H4 (cell line): ENCODE measurements at places on chromosomes 7 and 10.

- peak; percentile 77 for DNase-seq
Measured at GRCh38 chr7:137932881-137933269, 69.0 kb downstream of the CREB3L2 start.

DNA sequence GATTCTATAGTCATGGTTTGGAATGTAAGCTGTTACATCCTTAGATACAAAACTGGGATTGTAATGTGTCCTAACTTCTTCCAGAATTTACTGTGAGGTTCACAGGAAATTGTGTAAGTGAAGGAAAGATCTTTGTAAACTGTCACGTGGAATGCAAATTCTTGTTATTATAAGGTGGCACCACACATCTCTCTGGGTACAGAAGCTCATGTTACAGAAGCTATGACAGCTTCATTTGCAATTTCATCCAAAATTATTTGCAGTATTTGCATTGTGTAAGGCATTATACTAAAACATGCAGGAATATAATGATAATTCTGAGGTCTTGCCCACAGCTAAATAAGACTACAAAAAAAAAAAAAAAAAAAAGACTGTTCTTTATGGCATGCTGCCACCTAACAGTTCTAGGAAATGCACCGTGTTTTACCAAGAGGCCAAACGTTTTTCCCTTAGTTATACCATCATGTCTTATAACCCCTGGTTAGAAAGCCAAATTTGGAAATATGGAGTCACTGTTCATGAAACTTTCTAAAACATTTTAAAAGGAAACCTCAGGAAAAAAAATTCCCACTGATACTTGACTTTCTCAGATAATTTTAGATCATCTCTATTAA lies 17.6 kb downstream of the MINDY3 start:
- peak; percentile 23 for DNase-seq

DNA sequence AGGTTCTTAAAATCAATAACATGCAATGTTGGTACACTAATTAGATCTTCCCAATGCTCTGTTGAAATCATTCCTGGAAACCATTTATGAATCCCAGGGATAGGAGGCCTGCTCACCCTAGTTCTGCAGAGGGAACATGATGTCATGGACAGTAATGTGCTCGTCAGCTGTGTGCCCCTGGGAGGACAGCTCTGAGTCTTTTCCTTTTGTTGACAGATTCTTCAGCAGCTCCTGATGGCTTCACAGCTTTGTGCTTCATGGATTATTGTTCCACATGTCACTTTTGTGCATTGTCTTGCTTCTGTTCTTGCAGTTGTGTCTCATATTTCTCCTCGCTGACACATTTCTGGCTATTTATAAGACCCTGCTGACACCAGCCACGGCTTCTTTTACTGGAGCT lies 367.5 kb downstream of the CCSER2 start:
- no peak for DNase-seq

DNA sequence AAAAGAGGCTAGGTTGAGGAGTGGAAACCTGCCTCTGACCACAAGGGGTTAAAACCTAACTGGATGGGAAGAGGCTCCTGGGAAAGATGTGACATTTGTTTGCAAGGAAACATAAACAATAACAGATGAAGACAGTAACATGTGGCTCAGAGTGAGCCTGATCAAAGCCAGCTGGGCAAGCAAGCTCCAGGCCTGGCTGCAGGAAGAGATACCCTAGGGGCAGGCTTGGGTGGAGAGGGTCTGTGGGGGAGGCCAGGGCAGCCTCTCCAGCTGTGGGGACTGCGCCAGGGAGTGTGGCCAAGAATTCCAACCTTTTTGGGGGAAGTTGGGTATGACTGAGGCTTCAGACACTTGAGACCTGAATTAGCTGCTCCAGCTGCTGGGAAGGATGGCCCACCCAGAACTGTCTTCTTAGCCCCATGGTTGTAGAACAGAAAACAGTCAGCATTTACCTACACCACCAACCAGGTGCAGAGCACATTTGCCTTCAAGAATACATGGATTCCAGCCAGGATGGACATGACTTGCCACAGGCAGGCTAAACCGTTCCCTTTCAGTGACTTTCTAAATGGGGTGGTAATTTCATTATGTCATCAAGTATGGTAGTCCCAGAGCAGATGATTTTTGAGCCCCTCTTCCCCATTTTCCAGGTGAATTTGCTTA lies 10.4 kb upstream of the FAM170B start:
- DNase-seq = no peak

DNA sequence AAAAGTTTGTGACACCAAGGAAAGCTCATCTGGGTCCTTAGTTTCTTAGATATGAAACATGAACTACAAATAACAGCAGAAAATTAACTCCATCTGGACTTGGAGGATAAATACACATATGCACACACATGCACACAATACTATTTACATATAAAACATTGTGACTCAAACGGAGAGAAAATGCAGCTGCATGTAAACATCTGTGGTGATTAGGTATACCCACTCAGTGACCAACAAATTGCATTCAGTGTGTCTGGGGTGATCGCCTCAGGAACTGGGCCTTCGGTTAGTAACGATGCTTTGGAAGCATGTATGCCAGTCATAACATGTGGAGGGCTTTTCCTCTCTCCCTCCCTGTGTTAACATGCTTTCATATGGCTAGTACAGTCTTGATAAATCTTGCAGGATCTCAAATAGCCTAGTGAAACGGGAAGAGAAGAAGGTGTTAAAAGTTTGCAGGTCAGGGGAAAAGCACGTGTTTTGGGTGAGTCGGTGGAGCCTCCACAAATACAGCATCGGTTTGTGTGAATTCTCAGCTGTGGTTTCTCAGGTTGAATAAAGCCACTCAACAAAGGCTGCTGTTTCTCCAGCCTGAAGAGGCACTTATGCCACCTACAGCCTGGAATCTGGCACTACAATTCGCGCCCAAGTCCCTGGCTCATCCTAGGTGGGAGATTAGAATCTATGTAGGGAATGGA lies 8.7 kb upstream of the GLRX3 start:
- DNase-seq = peak; percentile 67

DNA sequence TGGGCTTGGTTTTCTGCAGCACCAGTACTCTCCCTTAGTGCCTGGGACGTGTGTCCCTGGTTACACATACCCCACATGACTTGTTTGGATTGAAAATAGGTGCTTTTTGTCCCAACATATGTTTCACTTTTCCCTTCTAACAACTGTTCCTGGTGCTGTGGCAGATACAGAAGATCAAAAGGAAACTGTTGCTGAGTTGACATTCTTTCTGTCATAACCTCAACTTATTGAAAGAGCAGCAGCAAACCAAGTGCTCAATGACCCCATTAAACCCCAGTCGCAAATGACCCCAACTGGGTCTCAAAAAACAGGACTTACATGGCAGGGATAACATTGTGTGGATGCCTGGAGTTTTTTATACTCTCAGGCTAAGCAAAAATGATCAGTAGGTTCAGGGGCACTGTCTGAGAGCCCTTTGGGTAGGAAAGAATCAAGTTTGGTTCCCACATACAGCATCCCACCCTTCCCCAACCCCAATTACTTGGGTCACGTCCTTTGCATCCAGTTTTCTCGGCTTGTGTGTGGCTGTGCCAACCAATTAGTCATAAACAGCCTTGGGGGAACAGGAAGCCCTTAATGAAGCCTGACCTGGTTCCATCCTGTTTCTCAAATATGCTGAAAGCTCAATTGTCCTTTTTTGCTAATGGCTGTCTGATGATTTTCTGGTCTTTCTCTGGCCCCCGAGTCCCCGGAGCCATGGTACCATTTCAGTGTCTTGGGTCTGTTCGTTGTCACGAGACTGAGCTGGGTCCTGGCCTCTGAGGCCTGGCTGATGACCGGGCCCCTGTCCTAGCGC lies 4.9 kb downstream of the HKDC1 start:
- DNase-seq = peak; percentile 39
